ENCODE measurements at places on chromosomes 3 and 15.
A peak's percentile ranks its signal among the peaks of the same experiment; 100 is the strongest.

DNA sequence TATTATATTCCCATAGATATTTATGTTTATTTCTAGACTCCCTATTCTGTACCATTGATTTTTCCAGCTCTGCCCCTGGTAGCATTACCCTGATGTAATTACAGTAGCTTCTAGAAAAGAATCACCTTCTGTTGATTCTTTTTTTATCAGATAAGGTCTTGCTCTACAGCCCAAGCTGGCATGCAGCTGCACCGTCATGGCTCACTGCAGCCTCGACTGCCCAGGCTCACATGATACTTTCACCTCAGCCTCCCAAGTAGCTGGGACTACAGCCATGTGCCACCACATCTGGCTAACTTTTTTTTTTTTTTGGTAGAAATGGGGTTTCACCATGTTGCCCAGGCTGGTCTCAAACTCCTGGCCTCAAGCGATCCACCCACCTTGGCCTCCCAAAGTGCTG, 41.8 kb downstream of the SLC24A1 start:
- no peak for DNase-seq

GRCh38 chr3:112319516-112320276, 13.3 kb upstream of the CD200 start:
- DNase-seq: no peak

GRCh38 chr3:138263104-138263503, 66.5 kb downstream of the NME9 start:
- DNase-seq: no peak

- DNase-seq: no peak
These were observed 106.9 kb downstream of the LRRN1 start for GRCh38 chr3:3906171-3906570.

- DNase-seq: peak; percentile 41
These were observed 676 bp downstream of the CNOT10 start for GRCh38 chr3:32685543-32686185.

GRCh38 chr3:20197775-20198174, 11.8 kb upstream of the SGO1 start:
- no peak for DNase-seq

DNA sequence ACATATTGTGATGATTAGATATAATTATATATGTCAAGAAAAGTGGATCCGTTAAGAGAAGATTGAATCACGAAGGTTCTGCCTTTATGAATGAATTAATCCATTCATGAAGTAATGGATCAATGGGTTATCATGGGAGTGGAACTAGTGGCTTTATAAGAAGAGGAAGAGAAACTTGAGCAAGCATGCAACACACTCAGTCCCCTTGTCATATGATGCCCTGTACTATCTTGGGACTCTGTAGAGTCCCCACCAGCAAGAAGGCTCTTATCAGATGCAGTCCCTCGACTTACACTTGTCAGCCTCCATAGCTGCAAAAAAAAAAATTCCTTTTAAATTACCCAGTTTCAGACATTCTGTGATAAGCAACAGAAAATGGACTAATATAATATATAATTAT, 301.9 kb downstream of the RAP2B start:
- peak; percentile 45 for DNase-seq

DNA sequence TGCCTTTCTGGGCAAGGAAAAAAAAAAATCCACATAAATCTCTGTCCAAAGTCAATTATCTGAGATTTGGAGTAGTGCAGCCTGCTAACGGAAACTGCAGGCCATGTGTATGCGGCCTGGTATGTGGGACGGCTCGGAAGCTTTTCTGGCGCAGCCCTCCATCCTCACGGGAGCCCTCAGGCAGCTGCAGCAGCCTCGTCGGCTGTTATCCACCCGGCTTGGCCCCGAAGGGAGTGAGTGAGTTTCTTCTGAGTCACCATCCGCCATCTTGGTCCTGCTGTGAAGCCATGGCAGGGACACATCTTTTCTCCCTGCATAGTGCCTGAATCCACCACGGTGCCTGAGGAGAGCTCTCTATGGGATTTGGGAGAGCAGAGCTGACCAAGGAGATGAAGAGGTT, 62.8 kb downstream of the POLR2M start:
- no peak for DNase-seq

DNA sequence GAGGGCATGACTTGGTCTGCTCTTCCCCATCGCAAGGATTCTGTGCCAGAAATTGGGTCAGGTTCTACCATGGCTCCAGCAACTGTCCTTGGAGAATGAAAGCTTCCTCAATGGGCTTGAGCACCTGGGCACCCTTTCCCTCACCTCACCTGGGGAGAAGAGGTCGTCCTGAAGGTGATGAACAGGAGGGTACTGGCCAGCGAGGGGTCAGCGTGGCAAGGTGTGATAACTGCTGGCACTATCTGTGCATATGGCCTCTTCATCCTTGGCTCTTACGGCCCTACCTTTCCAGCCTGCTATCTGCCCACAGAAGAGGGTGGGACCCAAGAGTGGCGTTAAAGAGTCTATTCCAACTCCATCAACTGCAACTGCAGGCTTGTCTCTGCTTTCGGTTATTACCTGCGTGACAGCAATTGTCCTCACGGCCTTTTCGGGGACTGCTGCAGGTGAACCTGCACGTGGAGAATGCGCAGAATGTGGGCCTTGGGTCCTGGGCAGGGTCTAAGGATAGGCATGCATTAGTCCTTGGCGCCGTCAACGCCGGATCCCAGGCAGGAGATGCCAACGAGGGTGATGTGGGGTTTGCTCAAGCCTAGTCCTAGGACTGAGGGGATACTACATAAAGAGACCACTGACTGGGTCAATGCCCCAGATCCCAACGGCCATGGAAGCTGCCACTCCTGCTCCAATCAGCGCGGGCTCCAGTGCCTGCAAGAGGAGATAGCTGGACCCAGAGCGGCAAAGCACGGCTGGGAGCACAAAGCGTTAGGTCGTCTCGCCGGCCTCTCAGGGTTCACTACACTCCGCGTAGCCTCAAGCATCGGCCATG, 625 bp upstream of the RBM15B start:
- no peak for DNase-seq

GRCh38 chr15:56351957-56352506, 13.2 kb upstream of the TEX9 start:
- DNase-seq: no peak

DNA sequence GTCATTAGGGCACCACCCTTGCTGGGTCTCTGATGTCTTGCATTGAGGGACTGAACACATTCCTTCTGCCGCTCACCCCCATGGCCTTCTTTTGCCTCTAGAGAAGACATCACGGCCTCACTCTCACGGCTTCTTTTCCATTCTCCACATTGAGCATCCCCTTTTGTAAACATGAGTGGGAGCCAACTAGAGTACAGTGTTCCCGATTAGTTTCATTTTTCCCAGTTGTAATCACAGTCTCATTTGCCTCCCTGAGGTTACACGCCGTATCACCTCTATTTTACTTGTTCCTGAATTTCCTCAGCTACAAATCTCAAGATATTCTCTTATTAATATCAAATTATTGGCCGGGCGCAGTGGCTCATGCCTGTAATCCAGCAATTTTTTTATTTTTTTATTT, 17.5 kb downstream of the USP13 start:
- no peak for DNase-seq

DNA sequence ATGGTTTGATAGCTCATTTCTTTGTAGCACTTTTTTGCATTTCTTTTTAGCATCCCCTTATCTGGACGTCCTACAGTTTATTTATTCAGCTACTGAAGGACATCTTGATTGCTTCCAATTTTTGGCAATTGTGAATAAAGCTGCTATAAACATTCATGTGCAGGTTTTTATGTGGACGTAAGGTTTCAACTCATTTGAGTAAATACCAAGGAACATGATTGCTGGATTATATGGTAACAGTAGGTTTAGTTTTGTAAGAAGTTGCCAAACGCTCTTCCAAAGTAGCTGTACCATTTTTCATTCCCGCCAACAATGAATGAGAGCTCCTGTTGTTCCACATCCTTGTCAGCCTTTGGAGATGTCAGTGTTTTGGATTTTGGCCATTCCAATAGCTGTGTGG, 29.5 kb upstream of the ACTL6A start:
- DNase-seq: no peak
